ENCODE measurements at places on chromosomes 2 and 18.

GRCh38 chr2:85997017-85997970, 108.4 kb downstream of the POLR1A start:
- no peak for DNase-seq

- no peak for DNase-seq
Observed at GRCh38 chr2:219082332-219082958, 21.7 kb upstream of the IHH start.

- DNase-seq = peak; percentile 13
Observed at GRCh38 chr2:175030380-175031271, 25.4 kb upstream of the CHN1 start.

- DNase-seq = no peak
Observed at GRCh38 chr2:195029804-195030654, 627.0 kb upstream of the SLC39A10 start.

- peak; percentile 87 for DNase-seq
Observed at GRCh38 chr18:56085551-56085950, 497.6 kb upstream of the TCF4 start.

Measured in skeletal muscle cell (primary cell).